ENCODE measurements at places on chromosomes 7 and 10.

DNA sequence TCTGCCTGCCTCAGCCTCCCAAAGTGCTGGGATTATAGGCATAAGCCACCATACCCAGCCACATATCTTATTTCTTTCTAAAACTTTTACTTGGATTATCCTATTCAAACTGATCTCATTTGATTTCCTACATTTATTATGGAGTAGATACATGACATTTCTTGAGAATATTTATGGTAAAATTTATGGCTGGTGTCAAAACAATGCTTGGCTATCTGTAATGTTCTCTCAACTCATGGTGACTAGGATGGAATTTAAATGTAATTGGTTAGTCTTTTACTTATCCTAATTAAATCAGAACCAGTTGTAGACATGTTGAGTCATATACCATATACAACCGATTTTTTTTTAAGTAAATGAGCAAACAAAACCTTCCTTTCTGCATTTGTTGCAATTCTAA lies 4.1 kb downstream of the NUP42 start:
- no peak for DNase-seq

GRCh38 chr7:87170828-87171227 lies 18.6 kb downstream of the DMTF1 start:
- DNase-seq, result no peak

- DNase-seq, result no peak
Observed at GRCh38 chr7:69706070-69706469, 107.8 kb downstream of the AUTS2 start.

GRCh38 chr10:83945982-83946718 lies 193.2 kb upstream of the GHITM start:
- DNase-seq, result no peak

DNA sequence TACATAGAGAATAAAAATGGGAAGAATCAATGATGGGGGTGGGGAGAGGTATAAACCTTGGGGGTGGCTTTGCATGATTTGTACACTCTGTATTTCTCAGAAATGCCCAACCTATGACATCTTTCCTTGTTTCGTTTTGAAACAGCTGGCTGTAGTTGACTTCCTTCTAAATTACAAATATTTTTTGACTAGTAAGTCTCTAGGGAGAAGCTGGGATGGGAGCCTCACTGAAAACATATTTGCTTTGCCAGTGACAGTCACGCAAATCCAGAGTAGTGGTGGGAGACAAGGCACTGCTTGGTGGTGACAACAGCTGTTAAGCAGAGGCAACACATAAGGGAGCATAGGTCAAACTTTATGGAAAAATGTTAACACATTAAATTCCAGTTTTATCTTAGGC lies 440.5 kb downstream of the SEMA3D start:
- DNase-seq, result no peak

DNA sequence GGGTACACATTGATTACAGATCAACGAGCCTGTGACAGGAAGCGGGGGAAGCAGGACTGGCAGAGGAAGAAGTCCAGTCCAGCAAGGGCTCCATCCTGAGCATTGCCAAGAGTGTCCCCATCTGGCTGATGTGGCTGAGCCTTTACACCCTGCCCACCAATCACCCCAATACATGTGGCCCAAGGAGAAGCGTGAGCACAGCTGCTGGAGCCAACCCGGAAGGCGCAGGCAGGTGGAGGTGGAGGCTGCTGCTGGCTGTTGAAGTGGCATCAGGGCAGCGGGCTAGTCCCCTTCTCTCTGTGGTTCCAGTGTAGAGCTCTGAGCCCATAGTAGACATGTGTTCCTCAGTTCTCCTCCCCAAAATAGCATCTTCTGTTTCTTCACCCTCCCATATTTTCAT lies 6.8 kb upstream of the AMPH start:
- DNase-seq, result no peak

DNA sequence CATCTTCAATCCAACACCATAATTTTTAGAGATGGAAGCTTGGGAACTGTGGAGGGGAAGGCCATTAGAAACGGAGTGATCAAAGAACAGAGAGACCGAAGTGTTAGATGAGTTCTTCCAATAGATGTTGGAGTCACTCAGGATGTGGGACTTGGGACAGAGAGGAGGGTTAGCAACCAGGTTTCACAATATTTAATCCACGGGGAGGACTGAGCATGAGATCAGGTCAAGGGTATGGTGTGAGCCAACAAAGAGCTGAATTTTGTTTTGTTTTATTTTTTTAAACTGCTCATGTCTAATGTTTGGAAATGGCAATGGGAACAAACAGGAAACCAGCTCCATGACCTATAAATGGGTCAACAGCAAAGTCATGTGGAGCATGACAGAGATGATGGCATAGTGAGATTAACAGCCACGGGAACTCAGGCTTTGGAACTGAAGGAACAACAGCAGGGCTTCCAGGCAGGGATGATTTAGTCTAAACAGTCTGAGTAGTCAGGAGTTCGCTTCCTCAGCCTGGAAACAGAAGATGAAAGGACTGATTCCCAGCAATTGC lies 38.9 kb upstream of the AMPH start:
- no peak for DNase-seq

DNA sequence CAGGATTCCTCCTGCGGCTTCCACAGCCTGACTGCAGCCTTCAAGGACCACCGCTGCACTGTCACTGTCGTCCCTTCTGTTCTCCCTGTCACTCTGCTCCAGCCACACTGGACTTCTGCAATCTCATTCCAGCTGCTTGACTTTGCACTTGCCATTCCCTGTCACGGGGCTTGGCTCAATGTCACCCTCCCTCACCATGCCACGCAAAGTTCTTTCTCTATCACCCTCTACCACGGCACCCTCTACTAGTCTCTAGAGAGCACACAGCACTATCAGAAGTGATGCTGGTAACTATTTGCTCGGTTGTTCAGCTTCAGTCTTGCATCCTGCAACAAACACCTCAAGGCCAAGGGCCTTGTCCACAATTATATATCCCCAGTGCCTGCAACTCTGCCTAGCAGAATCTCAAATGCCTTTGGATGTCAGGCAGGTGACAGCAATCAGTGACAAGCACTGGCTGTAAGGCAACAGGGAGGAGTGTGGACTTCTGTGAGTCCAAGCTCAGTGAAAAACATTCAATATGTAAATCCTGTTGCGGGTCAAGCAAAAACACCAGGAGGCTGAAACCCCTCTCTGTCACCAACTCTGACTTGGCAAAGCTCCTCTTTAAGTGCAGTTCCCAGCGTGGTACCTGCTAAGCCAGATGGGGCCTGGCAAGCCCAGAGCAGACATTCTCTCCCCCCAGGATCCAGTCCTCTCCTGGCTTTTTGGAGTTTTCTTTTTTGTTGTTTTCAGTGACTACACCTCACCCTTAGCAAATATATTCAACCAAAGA lies 259.9 kb downstream of the FGFR2 start:
- DNase-seq, result no peak

- no peak for DNase-seq
Observed at GRCh38 chr10:123139521-123140163, 3.9 kb downstream of the HMX3 start.

- no peak for DNase-seq
Observed at GRCh38 chr7:14381936-14382335, 392.5 kb upstream of the ETV1 start.

GRCh38 chr10:43327171-43327570 lies 44.3 kb upstream of the FXYD4 start:
- no peak for DNase-seq

GRCh38 chr7:16993543-16993942 lies 111.8 kb upstream of the AGR3 start:
- DNase-seq, result no peak

GRCh38 chr7:115056019-115056418 lies 134.1 kb downstream of the MDFIC start:
- DNase-seq, result no peak

DNA sequence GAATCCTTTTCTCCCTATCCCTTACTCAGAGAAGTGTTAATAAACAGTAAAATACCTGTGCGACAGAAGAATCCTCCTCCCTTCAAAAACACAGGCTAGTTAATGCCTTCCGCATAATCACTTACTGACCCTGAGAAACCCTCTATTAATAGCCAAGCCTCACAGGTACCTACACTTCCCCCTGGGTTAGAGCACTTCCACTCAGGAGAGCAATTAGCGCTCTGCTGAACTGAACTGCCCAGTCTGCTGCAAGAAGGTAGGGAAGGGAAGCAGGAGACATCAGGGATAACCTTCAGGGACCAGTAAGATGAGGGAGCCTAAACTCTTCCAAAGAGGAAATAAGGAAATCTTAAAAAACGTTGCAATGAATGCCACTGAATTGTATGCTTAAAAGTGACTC lies 39.6 kb downstream of the KIAA1549 start:
- no peak for DNase-seq

- no peak for DNase-seq
Observed at GRCh38 chr7:133709036-133709880, 417.9 kb upstream of the LRGUK start.

GRCh38 chr10:128884033-128884425 lies 583.0 kb upstream of the MGMT start:
- no peak for DNase-seq

GRCh38 chr7:102272075-102272916 lies 14.4 kb upstream of the SH2B2 start:
- peak; percentile 36 for DNase-seq

- DNase-seq, result no peak
Observed at GRCh38 chr7:37526623-37527022, 78.0 kb upstream of the ELMO1 start.

DNA sequence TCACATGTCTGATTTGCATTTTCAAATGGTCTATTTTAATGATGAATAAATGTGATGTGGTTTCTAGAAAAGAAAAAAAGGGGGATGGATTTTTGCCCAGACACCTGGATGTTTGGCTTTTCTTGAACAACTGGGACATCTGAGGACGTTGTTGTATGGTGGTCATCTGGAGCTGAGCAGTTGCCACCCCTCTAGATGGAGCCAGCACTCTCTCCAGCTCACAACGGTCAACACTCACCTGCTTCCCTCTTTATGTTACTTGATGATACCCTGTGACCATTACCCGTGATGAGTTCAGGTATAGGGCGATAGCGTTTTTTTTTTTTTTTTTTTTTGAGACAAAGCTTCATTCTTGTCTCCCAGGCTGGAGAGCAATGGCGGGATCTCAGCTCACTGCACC lies 30.1 kb upstream of the PAXIP1 start:
- no peak for DNase-seq

- DNase-seq, result no peak
Observed at GRCh38 chr10:21355591-21356011, 169.9 kb downstream of the SKIDA1 start.

DNA sequence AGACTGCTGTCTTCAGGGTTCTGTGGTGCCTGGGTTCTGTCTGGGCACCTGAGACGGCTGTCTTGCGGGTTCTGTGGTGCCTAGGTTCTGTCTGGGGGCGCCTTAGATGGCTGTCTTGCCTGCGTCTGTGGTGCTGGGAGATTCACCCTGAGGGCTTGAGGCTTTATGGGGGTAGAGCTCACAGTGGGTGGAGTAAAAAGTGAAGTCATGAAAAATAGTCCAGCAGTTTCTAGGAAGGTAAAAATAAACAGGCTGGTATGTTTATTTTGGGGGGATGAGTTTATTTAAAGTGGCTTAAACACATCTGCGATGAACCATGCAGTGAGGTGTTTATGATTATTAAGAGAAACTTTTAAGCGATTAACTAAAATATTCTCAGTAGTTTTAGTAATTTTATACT lies 64.2 kb downstream of the NKX6-2 start:
- DNase-seq, result no peak

DNA sequence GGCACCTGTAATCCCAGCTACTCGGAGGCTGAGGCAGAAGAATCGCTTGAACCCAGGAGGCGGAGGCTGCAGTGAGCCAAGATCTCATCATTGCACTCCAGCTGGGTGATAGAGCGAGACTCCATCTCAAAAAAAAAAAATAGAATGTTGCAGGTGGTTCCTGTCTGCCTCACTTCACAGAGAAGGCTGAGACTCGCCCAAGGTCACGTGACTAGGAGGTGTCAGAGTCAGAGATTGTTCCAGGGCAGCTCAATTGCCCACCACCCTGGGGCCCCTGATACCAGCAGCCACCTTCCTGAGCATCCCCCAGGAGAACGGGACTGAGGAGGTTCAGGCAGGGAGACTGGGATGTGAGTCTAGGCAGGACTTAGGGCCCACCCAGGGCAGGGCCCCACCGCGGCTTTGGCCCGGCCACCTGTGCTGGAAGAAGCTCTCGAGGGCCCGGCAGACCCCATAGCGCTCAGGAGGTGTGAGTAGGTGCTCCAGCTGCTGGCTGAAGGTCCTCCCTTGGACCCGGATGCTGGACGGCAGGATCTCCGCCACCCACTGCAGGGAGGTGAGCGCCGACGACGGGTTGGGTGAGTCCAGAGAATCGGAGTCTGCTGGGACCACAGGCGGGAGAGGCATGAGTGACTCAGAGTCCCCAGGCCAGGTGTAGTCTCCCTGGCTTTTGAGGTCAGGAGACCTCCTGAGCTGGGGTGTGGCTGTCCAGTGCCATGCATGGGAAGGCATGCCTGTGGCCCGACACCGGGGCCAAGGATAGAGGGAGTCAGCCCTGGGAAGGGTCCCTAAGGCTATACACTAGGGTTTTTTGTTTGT lies 30.9 kb downstream of the GRID2IP start:
- DNase-seq, result no peak

- DNase-seq, result no peak
Observed at GRCh38 chr10:74754381-74754821, 72.0 kb upstream of the KAT6B start.

GRCh38 chr7:95863623-95864022 lies 91.3 kb downstream of the DYNC1I1 start:
- DNase-seq, result no peak

- no peak for DNase-seq
Observed at GRCh38 chr10:27819781-27820531, 74.3 kb upstream of the MKX start.

GRCh38 chr7:73418113-73418703 lies 15.4 kb upstream of the FZD9 start:
- DNase-seq, result no peak

DNA sequence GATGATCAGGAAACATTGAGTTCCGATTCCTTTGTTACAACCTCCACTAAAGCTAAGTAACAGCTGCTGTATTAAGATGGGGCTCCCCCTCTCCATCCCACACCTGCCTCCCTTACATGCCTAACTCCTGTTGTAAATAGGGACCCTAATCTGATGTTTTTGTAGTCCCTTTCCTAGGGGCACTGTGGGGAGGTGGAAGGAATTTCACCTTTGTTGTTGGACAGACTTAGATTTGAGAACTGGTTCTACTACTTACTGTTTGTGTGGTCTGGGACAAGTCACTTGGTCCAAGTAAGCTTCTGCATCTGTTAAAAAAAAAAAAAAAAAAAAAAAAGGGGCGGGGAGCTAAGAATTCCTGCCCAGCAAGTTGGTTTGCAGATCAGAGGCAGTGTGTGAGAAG lies 42.6 kb downstream of the KIAA1217 start:
- DNase-seq, result no peak

- DNase-seq, result no peak
Observed at GRCh38 chr10:90592638-90593302, 265.1 kb downstream of the HTR7 start.

- no peak for DNase-seq
Observed at GRCh38 chr10:6045314-6045848, 16.8 kb downstream of the IL2RA start.

All from stimulated activated CD8-positive, alpha-beta memory T cell treated with anti-CD3 and anti-CD28 coated beads, Interleukin-7, amount 100 ng/mL, for 1 hour (primary cell).